ENCODE measurements at places on chromosomes 13 and 19.

DNA sequence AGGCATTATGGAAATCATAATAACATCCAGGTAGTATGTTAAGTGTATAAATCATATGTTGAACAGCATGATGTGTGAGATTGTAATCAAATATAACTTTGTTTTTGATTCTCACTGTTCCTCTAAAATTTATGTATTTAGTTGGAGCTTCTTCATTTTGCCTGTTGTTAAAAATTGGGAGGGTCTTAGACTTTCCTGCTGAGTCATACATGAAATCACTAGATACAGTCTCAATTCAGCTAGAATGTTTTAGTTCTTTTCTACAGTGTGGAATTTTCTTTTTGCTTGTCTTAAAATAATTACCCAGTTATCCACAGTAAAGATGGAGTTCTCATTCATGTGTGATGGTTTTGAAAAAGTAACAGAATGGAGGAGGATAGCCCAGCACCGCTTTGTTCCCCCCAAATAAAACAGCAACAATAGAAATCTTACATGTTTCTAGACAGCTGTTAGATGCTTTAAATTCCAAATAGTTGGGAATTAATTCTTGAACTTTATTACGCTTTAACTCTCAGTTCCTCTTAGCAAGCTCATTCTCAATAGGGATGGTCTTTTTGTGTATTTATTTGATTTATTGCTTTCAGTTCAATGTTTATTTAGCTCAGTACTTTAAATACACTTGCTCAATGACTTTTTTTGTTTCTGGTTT lies 109.5 kb downstream of the PDS5B start:
- no peak for DNase-seq

DNA sequence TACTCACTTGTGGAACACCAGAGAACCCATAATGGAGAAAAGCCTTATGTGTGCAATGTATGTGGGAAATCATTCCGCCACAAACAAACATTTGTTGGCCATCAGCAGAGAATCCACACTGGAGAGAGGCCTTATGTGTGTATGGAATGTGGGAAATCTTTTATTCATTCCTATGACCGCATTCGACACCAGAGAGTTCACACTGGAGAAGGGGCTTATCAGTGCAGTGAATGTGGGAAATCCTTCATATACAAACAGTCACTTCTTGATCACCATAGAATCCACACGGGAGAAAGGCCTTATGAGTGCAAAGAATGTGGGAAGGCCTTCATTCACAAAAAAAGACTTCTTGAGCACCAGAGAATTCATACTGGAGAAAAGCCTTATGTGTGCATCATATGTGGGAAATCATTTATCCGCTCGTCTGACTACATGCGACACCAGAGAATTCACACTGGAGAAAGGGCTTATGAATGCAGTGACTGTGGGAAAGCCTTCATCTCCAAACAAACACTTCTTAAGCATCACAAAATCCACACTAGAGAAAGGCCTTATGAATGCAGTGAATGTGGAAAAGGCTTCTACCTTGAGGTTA lies 10.9 kb downstream of the ZNF549 start:
- DNase-seq = no peak

- DNase-seq = no peak
These were observed 46.3 kb downstream of the SIPA1L3 start for GRCh38 chr19:37953171-37953917.

- DNase-seq = no peak
These were observed 12.7 kb downstream of the SGTA start for GRCh38 chr19:2770055-2771013.

GRCh38 chr19:53102206-53102755 lies 941 bp downstream of the ZNF160 start:
- no peak for DNase-seq

GRCh38 chr13:28056970-28057712 lies 43.2 kb downstream of the FLT3 start:
- no peak for DNase-seq

- no peak for DNase-seq
These were observed 16.8 kb downstream of the ELL start for GRCh38 chr19:18504886-18505610.

DNA sequence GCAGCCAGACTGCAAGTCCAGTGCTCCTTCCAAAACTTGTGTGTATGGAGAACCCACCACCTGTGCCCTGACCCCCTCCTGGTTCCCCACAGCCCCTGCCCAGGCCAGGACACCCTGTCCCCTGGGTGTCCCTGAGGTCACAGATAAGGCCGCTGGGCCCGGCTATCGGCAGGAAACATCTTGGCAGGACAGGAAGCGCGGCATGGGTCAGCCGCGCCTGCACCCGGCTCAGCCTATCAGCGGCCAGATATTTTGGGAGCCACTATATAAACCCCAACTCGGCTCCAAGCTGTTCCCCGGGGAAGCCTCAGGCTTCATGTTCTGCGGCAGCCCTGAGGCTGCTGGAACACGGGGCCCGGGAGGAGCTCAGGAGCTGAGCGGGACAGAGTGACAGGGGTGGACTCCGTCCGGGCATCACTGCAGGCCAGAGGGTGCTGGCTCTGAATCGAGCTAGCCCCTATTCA lies 60.8 kb downstream of the AP1M1 start:
- peak; percentile 73 for DNase-seq

DNA sequence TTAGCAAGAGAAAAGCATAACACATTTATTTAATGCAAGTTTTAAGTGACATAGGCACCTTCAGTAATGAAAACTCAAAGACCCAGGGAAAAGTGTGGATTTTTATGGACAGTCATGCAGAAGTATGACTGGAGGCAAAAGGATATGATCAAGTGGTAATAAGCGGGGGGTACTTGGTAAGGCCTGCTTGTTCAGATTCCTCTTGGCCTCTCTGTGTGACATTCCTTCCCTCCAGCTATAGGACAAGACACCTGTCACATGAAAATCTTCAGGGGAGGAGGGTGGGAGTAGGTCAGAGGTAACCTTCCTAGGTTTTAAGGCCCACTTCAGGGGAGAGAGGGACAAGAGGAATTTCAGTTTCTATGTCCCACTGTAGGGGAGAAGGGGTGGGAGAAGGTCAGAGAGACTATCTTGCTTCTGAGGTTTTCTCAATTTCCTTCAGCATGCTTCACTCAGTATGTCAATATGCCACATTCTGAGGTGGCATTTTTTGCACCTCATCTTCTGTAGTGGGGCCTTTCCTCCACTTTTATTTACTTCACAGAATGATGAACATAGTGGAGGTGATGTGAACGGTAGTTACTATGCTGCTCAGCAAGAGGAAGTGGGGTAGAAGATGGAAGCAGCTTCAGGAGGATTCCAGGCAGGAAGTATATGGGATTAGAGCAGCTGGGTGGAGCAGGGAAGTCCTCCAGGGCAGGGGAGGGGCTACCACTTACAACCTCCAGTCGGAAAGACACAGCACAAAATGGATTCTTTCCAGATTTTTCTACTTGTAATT lies 73.2 kb upstream of the RFC3 start:
- no peak for DNase-seq

DNA sequence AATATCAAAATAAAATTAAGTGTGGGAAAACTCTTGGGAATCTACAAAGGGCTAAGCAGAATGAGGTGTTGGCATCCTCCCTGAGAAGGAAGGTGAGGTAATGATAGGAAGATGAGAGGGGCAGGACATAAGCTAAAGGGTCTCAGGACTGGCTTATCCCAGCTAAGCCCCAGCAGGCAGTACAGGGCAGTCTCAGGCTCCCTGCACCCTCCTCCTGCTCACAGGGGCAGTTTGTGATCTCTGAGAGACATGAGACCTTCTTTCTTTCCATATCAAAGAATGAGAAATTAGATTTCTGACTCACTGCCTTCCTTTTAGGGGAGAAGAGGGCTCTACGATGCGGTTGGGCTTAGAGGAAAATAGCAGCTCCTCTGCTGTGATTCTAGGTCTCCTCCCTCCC lies 571.0 kb downstream of the IRS2 start:
- DNase-seq = no peak

- no peak for DNase-seq
These were observed 73.3 kb upstream of the ATXN8OS start for GRCh38 chr13:70034286-70034685.

- no peak for DNase-seq
These were observed 69.0 kb upstream of the PCDH9 start for GRCh38 chr13:67299072-67299635.

GRCh38 chr19:38055010-38055409 lies 148.0 kb downstream of the SIPA1L3 start:
- no peak for DNase-seq

DNA sequence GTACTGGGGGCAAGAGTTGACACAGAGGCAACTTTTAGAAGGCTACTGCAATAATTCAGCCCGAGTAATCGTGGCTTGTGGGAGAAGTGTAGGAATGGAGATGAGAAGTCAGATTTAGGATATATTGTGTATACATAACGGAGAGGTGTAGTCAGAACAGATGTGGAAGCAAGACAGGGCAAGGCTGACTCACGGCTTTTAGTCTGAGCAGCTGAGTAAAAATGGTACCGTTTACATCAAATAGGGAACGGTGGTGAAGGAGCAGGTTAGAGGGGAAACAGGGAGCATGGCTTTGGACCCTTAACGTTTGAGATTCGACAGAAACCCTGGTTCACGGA lies 796 bp upstream of the LSM14A start:
- no peak for DNase-seq

GRCh38 chr13:113051641-113052040 lies 54.0 kb upstream of the F7 start:
- DNase-seq = no peak

- no peak for DNase-seq
These were observed 180.0 kb downstream of the LHFPL6 start for GRCh38 chr13:39422845-39423565.

DNA sequence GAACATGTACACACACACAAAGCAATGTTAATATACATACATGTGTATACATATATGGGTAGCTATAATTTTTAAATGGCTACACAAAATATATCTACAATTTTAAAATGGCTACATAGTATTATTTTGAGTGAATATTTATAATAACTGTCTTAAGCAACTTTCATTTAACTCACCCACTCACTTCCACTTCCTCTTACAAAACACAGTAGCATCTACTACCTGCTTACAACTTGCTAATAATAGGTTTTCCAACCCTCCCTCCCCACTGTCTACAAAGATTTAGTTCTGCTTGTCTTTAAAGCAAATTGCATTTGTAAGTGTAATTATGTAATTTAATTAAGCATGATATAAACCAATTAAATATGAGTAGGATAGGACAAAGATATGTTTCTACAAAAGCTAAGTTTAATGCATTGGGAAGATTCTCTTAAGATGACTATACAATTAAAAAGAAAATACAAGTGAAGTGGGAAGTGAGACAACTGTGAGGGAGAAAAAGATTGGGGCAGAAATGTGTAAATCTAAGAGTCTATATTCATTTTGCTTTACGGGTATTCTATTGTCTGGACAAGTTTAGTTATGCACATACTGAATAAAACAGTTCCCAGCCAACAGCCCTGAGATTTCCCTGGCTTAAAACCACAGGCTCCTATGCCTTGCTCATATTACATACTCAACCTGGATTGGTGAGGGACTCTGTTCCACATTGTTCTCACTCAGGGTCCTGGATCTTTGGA lies 583.1 kb downstream of the EFNB2 start:
- no peak for DNase-seq

- no peak for DNase-seq
These were observed 246.3 kb upstream of the TSHZ3 start for GRCh38 chr19:31595521-31595920.

DNA sequence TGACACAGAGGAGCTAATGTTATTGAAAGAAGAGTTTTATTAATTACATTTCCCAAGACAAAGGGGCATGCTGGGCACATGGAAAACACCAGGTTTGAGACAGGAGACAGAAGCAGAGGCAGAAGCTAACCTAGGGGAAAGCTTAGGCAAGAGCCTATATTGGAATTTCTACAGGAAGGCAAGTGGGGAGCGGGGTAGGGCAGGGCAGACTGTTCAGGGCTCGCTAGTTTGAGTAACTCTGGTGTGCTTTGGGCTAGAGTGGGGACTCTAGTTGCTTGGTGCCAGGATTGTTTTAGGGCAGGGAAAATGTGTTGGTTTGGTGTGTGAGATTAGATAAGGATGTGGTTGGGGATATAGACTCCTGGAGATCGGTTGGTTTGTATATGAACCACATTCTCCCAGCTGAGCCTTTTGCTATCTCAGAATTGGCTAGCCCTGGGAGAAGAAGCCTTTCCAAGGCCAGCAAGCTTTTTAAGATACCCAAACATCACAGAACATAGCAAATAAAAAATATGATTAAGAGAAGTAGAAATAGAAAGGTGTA lies 8.4 kb upstream of the UFM1 start:
- no peak for DNase-seq

- DNase-seq = no peak
These were observed 8.4 kb downstream of the DACH1 start for GRCh38 chr13:71858647-71859046.

GRCh38 chr13:55439450-55439849 lies 1701.3 kb upstream of the PRR20A start:
- DNase-seq = no peak

- no peak for DNase-seq
These were observed 250.9 kb downstream of the MAB21L1 start for GRCh38 chr13:35225582-35225981.

DNA sequence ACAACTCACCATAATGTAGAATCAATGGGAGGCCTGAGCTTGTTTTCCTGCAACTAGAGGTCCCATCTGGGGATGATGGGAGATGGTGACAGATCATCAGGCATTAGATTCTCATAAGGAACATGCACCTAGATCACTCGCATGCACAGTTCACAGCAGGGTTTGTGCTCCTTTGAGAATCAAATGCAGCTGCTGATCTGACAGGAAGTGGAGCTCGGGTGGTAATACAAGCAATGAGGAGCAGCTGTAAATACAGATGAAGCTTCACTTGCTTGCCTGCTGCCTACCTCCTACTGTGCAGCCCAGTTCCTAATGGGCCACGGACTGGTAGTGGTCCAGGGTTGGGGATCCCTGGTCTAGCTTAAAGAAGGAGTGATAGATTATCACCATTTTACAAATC lies 33.0 kb downstream of the KPNA3 start:
- DNase-seq = no peak

DNA sequence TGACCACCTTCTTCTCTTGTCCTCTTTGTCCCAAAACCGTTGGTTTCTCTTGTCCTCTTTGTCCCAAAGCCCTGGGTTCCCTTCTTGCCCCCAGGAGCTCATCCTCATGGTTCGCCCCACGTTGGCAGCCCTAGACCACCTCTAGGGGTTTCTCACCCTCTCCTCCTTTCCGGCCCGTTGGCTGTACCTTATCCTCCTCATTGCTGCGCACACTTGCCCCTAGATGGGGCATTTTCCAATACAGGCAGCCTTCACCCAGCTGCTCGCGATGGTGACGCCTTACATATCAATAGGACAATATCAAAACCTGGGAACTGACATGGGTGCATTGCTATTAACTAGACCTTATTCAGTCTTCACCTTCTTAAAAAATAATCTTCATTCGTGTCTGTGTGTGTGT lies 86.5 kb downstream of the IPO5 start:
- DNase-seq = no peak

GRCh38 chr13:73693215-73693614 lies 441.0 kb downstream of the KLF12 start:
- DNase-seq = no peak

- peak; percentile 14 for DNase-seq
These were observed 39.8 kb upstream of the IGFL4 start for GRCh38 chr19:46080561-46080960.

- no peak for DNase-seq
These were observed 15.2 kb downstream of the KLF5 start for GRCh38 chr13:73074014-73074413.

GRCh38 chr13:101499406-101499805 lies 46.9 kb downstream of the ITGBL1 start:
- no peak for DNase-seq

- peak; percentile 95 for DNase-seq
These were observed at the start of gene TRIP10 for GRCh38 chr19:6739390-6739882. Gene TRIP10 (plus strand): TSS chr19:6739680. CDS start chr19:6739762, 82 bp downstream.

GRCh38 chr13:95002126-95002525 lies 289.8 kb upstream of the SOX21 start:
- no peak for DNase-seq

GRCh38 chr13:71408416-71408815 lies 458.6 kb downstream of the DACH1 start:
- no peak for DNase-seq

All from stomach (tissue), 19 donors.